ENCODE measurements at places on chromosomes 7 and 10.

DNA sequence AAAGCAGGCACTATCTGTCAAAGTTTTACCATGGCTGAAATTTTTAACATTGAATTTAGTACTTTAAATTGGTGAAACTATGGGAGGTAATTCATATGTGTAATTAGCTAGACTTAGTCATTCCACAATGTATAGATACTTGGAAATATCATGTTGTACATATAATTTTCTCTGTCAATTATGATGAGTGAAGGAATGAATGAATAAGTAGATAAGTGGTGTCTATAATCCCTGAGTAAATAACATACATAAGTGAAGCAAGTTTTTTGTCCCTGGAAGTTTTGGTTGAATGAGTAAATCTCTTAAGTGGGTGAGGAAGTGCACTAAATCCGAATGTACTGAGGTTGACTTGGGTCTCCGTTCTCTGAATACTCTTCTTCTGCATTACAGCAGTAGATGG lies 201.0 kb downstream of the CSTF2T start:
- no peak for DNase-seq

DNA sequence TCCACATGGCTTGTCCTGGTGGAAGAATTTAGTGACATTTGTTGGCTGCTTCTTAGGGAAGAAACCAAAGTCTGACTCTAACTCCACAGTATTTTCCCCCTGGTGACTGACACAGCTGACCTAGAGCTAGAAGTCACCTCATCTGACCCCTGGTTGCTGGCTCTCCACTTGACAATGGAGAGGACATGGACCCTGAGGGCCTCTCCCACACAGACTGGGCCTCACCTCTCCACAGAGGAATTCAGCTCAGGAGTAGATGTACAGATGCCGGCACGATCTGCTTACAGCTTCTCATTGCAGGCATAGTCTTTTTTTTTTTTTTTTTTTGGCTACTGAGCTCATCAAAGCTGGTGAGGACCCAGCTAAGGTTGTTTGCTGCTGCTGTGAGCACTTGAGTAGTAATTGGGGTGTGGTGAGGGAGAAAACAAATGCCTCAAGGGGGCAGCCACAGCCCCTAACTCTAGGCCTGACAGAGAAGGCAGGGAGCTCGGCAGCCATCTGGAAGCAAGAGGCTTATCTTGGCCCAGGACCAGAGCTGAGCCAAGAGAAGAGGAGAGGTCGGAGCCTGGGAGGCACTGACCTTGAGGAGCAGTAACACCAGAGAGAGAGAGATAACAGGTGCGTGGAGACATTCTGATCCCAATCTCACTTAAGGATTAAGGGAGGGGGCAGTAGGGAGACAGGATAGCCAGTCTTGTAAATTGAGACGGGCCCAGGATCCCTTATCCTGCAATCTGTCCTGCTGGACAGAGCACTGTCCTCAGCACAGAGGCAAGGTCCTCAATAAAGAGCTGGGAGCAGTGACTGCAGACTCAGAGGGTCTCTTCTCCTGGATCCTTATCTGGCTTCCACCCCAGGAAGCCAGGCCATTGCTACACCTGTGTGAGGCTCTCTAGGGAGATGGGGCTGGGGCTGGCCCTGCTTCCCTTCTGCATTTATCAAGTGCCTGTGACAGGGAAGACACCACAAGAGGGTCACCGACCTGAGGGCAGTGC lies 9.4 kb downstream of the PRSS58 start:
- DNase-seq: no peak

DNA sequence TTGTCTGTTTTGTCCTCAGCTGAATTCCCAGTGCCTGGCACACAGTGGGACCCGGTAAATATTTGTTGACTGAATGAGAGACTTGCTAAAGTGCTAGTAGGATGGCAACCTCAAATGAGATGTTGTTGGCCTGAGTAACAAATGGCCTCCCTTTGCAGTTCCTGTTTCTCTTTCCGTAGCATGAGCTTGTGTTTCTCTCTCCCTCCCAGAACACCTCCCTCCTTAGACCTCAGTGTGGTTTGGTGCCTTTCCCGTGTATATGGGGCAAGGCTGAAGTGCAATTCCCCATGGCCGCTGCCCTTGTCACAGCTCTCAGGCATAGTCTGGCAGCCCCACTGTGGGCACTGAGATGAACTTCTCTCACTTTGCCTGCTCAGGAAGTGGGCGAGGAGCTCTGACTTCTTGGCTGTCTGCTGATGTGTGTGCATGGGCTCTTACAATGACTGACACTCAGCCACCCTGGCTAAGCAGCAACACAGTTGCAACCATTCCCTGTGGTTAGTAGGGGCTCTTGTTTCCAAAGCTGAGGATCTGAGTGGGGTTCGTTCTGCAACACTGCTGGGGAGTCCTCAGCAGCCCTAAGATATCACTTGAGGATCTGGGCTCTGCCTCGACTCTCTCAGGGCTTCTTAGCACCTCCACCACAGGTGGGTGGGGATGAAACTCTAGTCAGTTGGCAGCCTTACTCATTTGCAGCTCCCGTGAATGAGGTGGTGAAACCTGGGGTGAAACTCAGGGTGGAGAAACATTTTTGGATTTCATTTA lies 136.1 kb downstream of the ICA1 start:
- peak; percentile 42 for DNase-seq

GRCh38 chr7:94368371-94368791 lies 26.3 kb upstream of the COL1A2 start:
- no peak for DNase-seq

- no peak for DNase-seq
Observed at GRCh38 chr10:104306897-104307296, 31.4 kb downstream of the ITPRIP start.

GRCh38 chr7:69256634-69257081 lies 341.6 kb upstream of the AUTS2 start:
- DNase-seq: peak; percentile 29

DNA sequence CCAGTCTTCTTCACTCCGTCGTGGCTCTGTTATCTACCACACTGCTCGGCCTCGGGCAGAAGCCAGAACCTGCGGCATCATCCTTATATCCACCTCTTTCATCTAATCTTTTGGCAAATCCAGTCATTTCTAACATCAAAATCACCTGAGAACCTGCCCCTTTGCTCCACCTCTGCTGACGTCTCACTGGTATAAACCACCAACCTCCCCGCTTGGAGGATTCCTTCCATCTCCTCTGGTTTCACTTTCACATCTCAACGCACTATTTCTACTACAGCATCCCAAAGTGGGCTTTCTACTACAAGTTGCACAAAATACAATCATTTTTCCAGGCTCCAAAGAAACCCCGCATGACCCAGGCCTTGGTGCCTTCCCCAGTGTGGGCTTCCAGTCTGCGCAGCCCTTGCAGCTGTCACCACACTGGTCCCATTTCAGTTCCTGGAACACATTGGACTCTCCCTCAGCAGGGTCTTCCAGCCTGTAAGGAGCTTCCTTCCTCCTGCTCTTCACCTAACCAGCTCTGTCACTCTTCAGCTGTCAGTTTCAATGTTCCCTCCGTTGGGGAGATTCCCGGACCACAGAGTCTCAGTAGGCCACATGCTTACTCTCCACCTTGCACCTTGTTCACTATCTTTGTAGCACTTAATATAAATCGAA lies 85.0 kb downstream of the PRKCQ start:
- no peak for DNase-seq

- no peak for DNase-seq
Observed at GRCh38 chr7:133310232-133310862, 57.5 kb downstream of the EXOC4 start.

DNA sequence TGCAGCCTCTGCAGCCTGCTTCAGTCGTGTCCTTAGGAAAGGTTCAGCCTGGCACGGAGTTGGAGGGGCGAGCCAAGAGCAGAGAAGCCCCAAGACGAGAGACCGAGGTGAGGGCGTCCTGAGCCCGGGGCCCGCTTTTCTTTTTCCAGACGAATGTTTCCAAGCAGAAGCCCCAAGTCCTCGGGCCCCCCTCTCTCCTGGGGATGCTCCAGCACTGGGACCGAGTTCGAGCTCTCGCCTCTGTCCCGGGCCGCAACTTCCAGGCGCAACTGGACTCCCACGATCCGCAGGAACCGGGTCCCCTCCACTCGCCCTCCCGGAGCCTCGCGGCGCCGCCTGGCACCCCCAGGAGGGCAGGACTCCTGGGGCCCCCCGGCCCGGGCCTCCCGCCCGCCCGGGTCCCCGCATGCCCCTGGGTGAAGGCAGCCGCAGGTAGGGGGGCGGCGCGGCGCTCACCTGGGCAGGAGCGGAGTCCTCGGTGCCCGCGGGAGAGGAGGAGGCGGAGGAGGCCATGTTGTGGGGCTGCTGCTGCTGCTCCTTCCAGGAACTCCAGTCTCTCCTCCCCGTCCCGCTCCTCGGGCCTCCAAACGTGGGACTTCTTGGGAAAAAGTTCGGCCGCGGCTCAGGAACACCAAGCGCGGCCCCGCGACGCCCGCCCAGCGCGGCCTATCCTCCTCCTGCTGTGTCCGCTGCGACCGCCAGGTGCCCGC lies 45.3 kb upstream of the CDK1 start:
- DNase-seq: peak; percentile 51

DNA sequence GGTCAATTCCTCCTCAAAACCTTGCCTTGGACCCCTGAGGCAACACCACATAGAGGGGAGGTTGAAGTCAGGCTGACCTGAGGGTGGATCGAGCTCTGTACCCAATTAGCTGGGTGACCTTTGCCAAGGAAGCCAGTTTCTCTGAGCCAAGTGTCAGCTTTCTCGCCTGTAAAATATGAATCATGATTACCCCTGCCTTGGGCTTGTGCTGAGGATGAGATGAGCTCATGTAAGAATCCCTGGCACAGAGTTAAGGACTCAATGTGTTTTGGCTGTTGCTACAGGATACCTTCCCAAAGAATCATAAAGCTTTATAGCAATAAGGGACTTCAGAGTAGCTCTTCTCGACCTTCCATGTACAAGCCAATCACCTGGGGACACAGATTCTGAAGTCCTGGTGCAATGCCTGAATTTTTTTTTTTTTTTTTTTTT lies 43.5 kb upstream of the CACUL1 start:
- no peak for DNase-seq

DNA sequence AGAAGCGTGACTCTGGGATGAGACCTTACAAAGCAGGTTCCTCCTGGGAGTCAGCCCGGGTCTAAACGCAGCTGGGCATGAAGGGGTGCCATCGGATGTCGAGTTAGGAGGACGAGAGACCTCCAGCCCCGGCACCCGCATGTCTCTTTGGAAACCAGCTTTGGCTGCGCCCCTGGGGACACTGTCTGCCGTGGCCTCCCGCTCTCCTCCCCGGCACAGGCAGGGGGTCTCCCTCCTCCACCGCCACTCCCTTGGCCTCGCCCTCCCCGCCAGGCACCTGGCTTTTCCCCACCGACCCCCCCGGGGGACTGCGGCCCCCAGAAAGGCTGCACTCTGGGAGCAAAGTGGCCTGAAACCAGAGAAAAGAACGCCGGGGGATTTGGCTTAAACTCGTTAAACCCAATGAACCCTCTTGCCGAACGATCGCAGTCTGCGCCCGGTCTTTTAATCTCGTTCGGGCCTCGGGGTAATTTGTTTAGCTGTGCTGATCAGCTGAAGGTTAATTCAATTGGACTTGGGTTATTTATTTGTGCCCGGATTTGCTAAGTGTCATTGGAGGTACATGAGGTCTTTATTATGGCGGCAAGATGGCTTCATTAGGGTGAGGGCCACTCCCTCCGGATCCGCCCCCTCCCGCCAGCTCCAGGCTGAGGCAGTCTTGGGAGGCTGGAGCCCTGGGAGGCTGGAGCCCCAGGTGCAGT lies 16.4 kb upstream of the PSMG3 start:
- DNase-seq: no peak

GRCh38 chr10:96440361-96441292 lies 73.1 kb downstream of the TLL2 start:
- DNase-seq: no peak

DNA sequence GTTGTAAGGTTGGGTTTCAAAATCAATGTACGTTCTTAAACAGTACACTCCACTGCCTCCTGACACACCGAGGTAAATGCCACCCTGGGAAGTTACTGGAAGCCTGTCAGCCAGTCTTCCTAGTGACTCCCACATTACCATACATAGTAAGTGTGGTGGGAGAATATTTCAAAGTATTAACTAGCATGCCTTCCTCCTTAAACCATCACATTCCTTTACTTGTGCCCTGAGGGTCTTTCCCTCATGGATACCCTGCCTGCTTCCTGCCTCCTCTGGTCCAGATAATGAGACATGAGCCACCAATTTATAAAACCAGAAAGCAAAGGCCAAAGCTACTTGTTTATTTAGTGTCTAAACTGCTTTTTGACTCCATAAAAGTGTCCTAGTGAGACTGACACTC lies 23.3 kb upstream of the SORCS3 start:
- no peak for DNase-seq

- no peak for DNase-seq
Observed at GRCh38 chr7:151439855-151440798, at the start of gene CRYGN. CRYGN (minus strand) TSS chr7:151440141; CDS start chr7:151439917, 224 bp downstream.

- DNase-seq: no peak
Observed at GRCh38 chr7:37784015-37784414, 64.4 kb upstream of the NME8 start.

DNA sequence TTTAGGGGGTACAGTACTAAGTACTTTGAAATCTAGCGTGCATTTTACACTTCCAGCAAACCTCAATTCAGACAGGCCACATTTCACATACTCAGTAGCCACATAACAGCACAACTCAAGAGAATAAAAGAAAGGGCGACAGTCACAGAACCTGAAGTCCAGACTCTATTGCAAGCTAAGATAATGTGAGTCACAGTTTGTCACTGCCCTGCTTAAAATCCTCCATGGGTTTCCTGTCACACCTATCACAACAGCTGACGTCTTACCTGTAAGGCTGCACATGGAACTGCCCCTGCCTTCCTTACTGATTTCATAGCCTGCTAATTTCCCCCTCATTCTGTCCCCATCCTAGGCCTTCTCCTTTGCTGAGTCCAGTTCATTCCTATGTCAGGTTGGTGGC lies 16.1 kb upstream of the CDK14 start:
- DNase-seq: no peak

DNA sequence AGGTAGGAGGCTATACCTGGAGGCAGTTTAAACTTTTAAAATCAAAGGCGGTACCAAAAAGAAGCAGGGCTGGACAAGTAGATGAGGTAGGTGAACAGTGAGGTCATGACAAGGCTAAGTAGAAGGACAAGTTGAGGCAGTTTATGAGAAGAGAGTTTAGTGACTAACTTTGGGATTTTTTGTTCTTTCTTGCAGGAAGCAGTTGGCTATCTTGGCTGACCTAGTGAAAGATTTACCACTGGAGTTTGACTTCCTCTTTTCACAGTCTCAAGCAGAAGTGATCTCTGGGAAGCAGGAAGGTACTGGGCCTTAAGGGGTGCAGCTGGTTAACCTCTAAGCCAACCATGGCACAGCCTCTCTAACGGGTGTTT lies 26.3 kb downstream of the ENTPD7 start:
- no peak for DNase-seq

GRCh38 chr7:55444786-55445185 lies 79.6 kb downstream of the LANCL2 start:
- no peak for DNase-seq

- no peak for DNase-seq
Observed at GRCh38 chr7:106092204-106092603, 19.9 kb downstream of the SYPL1 start.

DNA sequence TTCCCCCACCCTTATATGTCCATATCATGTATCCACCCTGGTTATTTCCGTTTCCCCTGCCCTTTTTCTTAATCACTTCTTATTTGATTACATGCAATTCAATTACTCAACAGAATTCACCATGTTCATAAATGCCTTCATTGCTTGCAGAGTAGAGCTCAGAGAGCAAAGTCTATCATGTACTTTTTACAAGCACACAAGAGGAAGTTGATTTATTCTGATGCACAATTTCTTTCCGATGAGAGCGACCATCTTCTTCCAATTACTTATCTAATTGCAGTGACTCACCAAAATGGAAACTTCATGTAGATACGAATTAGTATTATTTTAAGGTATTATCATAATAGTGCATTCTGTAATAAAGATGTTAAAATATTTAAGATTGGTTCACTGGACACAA lies 430.5 kb upstream of the KLF6 start:
- no peak for DNase-seq

- DNase-seq: no peak
Observed at GRCh38 chr7:80642871-80643270, 4.4 kb downstream of the CD36 start.

Measured in transverse colon (tissue), 4 donors.